Prostate gland (tissue), 2 donors: ENCODE measurements at places on chromosomes 7 and 10.

DNA sequence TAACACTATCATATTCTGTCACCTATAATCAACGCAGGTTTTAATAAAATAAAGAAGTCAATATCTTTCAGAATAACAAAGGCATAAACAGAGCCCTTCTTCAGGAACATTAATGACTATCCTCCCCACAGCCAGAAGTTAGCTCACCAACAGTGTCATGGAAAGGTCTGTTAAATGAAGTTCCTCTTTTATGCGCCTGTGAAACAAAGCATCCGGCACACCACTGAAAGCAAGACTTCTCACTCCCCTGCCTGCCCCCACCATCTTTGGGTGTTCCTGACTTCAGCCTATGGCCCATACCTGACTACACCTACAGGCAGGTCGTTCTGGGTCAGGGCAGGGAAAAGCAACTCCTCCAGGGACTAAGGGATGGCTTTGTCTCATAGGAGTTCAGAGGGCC lies 205.4 kb downstream of the FANK1 start:
- DNase-seq, result no peak

GRCh38 chr7:155796381-155797261 lies 15.6 kb downstream of the SHH start:
- DNase-seq, result peak; percentile 60

DNA sequence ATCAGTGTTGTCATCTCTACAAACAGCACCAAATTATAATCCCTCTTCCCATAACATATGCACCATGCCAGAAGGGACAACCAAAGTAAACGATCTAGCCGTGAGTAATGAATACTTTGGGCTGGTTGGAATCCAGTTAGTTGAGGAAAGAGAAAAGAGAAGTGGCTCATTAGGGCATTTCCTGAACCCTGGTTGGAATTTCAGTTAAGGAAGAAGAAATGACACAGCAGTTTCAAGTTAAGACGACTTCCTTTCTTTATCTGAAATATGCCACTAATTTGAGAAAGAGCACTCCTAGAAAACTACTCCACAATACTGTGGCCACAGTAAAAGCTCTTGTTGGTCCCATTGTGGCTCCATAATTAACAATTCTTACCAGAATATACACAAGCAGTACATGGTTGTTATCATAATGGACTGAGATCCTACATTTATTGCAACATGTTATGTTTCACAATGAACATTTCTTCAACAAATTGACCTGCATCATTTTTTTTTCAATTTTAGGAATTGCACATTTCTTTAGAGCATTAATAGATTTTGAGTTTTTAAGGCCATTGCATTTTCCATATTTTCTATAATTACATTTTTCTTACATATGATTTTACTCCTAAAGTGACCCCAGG lies at the start of gene TFEC:
Gene TFEC (minus strand): TSS at position 113 of the 626 bp plus-strand sequence. CDS start 46,322 bp downstream, outside the sequence.
- no peak for DNase-seq

- no peak for DNase-seq
These were observed 7.4 kb upstream of the FAS start for GRCh38 chr10:88983206-88983605.

DNA sequence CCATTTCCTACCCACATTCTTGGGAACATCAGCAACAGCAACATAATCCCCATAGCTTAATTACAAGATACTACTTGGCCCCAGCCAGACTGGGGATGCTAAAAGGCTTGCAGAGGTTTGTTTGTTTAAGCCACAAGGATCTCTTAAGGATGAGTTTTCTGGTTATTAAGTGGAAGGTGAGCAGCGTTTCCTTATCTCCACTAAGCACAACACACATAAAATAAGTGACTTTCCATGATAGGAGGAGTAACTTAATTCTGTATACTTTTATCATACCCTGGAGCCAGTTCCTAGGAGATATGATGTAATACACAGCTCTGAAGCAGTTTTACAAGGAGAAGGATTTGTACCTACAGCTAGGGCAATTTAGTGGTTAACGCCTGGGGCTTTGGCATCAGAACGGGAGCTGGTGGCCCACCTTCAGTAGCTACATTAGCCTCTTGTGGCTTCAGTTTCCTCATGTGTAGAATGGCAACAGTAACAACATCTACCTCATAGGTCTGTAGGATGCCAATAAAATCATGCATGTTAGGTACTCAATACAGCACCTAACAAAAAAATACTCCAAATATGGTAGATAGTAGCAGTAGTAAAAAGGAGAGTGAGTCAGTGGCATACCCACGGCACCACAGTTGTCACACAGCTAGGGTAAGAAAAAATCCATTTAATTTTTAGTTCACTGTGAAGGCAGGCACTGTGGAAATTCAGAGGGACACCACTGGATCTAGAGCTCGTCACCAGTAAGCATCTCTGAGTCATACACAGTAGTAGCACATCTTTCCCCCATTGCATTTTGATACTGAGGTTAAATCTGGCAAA lies 55.2 kb downstream of the DOCK4 start:
- DNase-seq, result no peak

GRCh38 chr7:158759749-158760444 lies 55.3 kb upstream of the NCAPG2 start:
- no peak for DNase-seq

GRCh38 chr7:28700790-28701203 lies 257.3 kb downstream of the TRIL start:
- DNase-seq, result no peak

DNA sequence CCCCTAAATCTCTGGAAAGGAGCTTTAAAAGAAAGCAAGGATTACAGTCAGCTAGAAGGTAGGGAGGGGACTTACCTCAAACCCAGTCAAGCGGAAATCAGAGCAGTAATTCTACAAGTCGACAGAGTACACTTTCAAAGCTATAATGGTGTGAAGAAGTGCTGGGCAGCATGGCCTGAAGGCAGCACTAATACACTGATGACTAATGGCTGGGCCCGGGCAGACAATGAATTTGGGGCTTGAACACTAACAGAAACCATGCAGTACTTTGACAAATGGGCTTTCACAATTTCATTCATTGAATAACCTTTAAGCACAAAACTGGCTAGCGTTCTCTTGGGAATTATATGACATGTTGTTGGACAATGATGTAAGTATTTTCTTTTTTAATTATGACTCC lies 4.7 kb downstream of the GLI3 start:
- DNase-seq, result no peak

- DNase-seq, result no peak
These were observed 82.3 kb downstream of the WDR37 start for GRCh38 chr10:1138529-1138928.

DNA sequence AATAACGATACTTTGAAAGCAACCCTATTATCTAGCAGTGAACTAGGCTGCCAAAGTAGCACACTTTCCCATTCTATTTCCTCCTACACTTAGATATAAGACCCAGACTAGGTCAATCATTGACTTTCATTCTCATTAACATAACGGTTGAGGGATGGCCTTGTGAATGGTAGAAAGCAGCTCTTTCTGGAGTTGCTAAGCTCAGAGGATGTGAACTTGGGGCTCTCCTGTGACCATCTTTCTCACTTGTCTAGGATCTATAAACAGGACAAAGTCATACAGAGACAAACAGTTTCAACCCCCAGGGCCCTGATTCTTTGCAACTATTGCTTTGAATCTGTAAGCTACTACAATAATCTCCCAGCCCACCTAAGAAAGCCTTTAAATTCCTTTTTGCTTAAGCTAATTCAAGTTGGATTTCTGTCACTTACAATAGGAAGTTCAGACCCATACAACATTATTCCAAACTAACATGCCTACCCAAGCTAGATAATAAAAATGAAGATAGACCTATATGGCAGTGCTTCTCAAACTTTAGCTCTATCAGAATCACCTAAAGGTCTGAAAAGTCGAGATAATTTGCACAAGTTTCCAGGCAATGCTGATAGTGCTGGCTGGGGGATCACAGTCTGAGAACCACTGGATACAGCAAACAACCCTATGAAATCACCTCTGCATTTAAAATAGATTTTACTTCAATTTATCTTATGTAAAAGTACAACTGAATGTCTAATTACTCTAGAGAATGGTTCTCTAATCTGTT lies 16.7 kb downstream of the P4HA1 start:
- DNase-seq, result no peak

DNA sequence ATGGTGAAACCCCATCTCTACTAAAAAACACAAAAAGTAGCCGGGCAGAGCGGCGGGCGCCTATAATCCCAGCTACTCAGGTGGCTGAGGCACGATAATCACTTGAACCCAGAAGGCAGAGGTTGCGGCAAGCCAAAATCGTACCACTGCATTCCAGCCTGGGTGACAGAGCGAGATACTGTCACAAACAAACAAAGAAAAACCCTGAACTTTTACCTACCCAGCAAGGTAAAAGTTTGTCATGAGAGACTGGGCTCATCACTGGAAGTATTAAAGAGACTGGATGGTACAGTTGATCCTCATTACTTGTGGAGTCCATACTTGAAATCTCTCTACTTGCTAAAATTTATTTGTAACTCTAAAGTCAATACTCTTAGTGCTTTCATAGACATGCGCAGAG lies 113.9 kb downstream of the NDUFB2 start:
- DNase-seq, result no peak
